ENCODE measurements at places on chromosomes 3 and 15.
A peak's percentile ranks its signal among the peaks of the same experiment; 100 is the strongest.

DNA sequence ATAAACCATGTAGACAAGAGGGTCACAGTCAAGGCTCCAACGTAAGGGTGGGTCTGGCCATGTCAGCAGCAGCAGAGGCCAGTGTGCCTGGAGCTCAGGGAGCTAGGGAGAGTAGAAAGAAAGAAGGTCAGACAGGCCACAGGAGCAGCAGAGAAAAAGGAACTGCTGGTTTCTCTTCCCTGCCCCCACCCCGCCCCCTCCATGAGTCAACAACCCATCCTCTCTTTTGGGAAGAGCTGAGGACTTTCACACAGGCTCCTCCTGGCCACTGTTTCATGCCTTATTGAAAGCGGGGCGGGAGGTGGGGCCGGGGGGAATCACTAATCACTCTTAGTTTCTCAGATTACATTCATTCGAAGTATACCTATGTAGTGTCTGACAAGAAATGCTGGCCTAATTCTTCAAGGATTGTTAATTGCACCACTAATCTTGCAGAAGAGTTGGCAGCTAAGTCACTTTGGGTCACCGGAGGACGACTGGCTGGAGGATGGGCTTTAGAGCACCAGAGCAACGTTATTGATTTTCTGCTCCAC lies 9.1 kb upstream of the SCG3 start:
- no peak for DNase-seq

- DNase-seq, result no peak
Measured at GRCh38 chr3:12507591-12508281, 23.5 kb downstream of the TSEN2 start.

DNA sequence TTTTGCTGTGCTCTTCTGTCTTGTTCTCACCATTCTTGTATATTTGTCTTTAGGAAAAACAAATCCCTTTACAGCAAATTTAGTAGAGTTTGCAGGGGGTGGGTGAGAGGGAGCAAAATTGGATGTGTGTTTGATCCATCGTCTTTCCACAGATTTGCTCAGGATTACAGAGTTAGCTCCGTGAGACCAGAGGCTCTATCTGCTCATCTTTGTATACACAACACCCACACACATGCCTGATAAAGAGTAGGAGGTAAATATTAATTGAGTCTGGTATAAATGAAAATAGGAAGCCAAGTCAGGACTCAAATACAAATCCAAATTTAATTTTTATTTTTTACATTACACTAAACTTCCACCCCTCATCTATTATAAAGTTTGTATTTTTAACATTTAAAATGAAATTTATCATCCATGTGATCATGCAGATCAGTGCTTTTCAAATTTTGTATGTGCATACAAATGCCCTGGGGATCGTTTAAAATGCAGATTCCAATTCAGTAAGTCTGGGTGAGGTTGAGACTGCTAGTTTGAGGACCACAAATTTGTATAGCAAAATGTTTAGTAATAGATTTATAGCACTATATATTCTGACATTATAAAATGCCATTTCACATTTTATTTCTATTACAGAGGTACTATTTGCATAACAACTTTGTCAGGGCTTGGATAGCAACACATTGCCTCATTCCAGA lies 326.7 kb downstream of the LSAMP start:
- DNase-seq, result no peak

- DNase-seq, result no peak
Measured at GRCh38 chr3:140166861-140167599, 232.0 kb downstream of the CLSTN2 start.

DNA sequence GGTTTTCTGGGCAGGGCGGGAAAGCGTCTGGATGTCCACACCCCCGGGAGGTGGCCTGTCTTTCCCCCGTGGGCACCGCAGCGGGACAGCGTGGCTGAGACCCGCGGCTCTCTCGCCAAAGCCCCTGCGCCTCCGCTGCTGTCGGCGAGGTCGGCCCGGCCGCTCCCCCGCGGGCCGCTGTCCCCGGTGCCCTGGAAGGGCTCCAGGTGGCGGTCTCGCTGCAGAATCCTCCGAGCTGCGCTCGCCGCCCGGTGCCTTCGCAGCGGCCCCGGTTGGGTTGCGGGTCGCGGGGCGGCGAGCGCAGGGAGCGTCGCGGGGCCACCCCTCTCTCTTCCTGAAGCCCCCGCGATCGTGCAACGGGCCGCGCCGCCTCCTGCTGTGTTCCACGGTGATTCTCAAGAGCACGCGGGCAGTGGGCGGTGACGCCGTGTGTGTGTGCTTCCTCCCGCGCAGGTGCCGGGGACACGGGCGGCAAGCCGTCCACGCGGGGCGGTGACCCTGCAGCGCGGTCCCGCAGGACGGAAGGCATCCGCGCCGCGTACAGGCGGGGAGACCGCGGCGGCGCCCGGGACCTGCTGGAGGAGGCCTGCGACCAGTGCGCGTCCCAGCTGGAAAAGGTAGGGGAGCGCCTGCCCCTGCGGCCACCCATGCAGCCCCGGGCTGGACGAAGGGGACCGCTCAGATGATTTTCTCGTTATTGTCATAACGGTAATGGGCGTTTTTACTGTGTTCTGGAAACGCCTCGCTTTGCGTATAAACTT lies 54.4 kb downstream of the LRRK1 start:
- no peak for DNase-seq

- no peak for DNase-seq
Measured at GRCh38 chr15:25801586-25802284, 61.4 kb downstream of the ATP10A start.

DNA sequence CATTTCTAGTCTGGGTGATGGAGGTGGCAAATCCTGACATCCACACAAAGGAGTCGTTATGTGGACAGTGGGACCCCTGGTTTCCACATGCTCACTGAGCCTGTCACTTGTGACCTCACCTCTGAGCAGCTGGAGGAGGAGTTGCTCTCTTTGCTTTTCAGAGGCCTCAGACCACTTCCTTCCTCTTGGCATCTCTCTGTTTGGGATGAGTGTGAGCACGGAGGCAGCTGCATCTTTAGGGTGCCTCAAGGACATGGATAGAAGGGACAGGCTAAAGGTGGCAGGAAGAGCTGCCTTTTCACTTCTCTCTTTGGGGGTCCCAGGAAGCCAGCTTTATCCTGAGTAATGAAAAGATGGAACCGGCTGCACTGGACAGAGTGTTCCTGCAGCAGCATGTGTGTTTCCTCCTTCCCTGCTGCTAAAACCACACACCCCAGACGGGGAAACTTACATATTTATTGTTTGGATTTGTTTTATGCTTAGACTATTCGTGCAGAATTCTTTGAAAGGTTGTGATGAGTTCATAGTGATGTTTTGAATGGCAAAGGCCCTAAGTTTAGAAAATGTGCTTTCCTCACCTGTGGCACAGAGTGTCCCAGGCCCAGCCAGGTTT lies 31.8 kb downstream of the GPR171 start:
- no peak for DNase-seq

DNA sequence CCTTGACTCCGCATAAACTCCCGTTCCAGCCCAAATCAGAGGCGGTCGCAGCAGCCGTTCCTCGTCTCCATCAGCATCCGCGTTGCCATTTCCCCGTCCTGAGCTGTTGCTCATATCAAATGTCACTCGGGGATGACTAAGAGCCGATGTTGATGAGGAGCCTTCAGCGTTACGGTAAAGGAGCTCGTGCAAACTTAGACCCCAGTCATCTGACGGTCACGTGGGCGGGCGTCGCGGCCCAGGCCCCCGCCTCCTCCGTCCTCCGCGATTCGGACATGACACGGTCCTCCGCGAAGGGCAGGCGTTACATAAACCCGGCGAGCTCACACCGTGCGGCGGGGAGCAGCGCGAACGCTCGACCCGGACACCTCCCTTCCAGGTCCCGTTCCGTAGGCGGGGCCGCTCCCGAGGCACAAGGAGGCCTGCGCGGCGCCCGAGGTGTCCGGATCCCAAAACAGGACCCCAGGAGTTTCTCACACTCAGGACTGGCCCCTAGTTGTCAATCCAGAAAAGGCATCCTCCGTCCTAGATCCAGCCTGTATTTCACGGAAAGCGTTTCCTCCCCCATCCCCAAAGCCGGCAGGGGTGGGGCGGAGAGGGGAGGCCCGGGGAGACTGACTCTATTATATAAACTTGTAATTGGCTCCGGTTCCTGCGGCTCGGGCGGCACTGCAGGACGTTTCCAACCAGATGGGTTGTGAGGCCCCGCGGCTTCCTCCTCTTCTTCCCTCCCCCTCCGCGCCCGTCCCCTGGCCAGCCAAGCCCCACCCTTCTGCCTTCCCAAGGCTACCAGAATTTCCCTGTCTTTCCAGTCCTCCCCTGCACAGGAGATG lies 100.0 kb upstream of the IGF1R start:
- DNase-seq, result peak; percentile 75

- DNase-seq, result no peak
Measured at GRCh38 chr3:62249855-62250543, 123.4 kb downstream of the FEZF2 start.

GRCh38 chr3:80754969-80755368 lies 987.2 kb upstream of the ROBO1 start:
- DNase-seq, result no peak

GRCh38 chr3:118863731-118864322 lies 170.8 kb downstream of the IGSF11 start:
- DNase-seq, result no peak

DNA sequence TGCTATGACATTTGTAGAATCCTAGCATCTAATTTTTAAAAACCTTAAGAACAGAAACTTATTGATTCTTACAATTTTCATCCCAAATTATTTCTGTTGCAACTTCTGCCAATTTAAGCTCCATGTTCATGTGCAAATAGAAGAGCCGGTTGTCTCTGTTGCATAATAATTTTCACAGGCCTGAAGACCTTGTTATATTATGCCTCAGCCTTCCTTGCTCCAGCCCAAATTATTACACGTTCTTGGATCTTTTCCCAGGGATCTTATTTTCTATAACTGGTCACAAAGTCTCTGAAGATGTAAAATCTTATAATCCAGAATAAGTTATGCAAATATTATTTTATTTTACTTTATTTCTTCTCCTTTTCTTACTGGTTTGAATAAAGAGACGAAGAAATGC lies 210.7 kb upstream of the DPH6 start:
- no peak for DNase-seq

DNA sequence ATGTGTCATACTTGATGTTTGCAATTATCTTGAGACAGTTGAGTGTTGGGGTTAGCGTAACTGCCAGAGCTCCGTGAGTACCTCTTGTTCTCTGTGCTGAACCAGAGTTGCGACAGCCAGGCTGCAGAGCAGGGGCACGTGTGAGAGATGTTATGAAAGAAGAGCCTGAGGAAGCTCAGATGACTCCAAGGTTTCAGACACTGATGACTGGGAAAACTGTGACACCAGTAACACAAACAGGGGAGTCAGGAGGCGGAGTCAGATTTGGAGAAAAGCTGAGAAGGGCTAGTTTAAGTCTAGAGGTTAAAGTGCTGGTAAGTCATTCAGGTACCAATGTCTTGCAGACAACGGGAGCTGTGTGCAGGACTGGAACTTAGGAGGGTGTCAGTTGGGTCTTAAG lies 45.0 kb downstream of the BLM start:
- no peak for DNase-seq

DNA sequence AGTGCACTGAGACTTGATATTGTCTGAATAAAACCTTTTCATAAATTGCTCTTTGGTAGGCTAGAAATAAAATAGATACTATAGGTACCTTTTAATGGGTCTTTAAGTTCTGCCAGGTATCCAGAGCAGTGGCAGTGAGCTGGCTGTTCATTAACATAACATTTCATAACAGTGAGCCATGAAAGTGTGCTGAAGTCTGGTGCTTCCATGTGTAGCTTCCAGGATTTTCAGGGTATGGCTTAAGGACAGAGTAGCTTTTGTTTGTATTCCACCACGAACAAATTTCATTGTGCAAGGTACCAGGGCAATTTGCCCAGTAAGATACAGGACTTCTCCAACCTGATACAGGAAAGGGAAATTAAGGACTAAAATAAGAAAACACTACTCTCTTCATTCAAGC lies 124.7 kb upstream of the NANOGP8 start:
- DNase-seq, result no peak

GRCh38 chr3:42013691-42014457 lies 52.0 kb upstream of the ULK4 start:
- peak; percentile 35 for DNase-seq

DNA sequence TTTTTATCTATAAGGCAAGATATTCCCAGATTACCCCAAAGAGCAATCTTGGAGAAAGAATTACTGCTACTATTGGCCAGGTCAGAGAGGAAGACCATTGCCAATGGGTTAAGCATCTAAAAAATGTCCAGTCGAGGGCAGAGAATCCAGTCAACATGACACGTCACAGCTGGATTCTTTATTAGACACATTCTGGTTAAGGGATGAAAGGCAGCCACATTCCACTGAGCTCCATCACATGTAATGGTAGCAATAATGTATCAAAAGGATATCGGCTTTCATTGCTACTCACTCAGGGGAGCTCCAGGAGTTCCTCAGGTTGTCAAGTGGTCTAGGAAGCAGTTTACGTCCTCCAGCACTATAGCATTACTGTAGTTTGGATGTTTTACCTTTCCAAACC lies 421.1 kb downstream of the PLOD2 start:
- peak; percentile 3 for DNase-seq

DNA sequence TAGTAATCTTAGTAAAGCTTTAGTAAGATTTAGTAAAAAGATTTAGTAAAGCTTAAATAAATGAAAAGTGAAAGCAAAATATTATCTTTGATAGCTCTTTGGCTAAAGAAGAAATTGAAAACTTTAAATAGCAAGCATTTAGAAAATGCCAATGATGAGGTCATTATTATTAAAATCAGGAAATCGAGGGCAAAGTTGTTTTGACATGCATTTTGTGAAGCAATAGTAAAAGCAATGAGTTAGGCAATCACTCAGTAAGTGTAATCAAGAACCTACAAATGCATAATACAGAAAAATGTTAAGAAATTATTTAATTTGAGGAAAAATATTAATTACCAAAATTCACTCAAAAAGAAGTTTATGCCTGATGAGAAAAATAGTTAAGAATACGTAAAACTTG lies 280.3 kb upstream of the MME start:
- DNase-seq, result no peak

DNA sequence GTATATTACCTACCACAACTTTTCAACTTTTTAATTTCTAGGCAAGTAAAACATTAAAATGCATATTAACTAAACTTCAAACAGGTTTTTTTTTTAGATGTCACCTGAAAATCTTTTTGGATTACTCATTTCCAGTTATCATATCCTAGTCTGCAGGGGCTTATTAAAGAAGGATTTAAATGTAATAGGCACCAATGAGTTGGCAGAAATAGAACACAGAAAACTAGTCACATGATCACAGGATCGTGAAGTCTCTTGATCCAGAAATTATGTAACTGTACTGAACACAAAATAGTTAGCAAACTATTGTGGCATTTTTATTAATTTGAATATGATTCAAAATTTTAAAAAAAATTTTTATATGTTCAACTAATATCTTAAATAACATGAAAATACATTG lies 654.4 kb upstream of the NAALADL2 start:
- DNase-seq, result no peak

- peak; percentile 13 for DNase-seq
Measured at GRCh38 chr3:71247221-71247957, 336.1 kb downstream of the FOXP1 start.

DNA sequence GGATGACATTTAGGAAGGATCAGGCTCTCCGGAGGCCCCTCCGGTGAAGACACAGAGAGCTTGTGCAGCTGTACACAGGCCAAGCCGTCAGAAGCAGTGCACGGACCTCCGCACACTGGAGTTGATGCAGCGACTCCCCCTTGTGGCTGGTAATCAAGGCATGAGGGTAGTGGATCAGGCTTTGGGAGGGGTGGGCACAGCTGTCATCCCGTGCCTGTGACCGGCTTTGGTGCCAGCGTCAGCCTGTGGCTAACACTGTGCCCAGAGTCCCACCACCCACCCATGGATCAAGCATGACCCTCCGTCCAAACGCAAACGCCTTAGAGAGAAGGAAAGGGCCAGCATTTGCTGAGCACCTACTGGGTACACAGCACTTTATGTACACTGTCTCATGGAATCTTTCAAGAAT lies 8.2 kb upstream of the GRIP2 start:
- DNase-seq, result peak; percentile 50

GRCh38 chr3:52064561-52064960 lies 8.2 kb upstream of the DUSP7 start:
- DNase-seq, result no peak

All from SW480 (cell line).